Cardiac fibroblast (primary cell): ENCODE measurements at places on chromosomes 4 and X.

GRCh38 chrX:47831788-47832187 lies 4.9 kb upstream of the ZNF81 start:
- DNase-seq = peak; percentile 33

DNA sequence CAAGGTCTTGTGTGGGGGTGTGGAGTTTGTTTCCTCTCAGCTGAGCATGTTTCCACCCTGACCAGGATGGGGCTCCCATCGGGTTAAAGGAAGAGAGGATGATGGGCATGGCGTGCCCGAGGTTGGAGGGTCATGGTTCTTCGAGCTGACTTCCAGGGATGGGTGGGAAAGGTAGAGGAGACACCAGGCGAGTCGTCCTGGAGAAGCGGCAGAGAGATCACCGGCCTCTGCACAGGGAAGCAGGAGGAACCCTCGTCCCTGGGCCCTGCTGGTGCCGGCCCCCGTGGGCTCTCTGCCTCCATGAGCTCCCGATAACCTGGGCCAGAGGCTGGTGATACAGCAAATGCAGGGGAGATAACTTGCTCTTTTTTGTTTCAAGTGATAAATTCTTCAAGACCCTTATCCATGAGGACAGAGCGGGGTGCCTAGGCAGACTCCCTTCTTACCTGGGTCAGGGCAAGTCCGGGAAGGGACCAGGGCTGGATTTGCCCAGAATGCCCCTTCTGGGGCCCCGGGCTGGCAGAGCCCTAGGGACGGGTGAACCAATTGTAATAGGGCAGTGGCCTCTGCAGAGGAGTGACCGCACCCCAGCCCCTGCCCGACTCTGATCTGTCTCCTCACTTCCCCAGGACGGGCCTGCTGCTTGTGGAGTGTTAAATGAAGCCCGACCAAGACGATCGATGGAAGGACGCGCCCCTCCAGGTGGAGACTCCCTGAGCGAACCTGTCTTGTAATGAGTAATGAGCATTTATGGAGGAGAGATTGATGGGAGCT lies 63.0 kb downstream of the CPZ start:
- no peak for DNase-seq

DNA sequence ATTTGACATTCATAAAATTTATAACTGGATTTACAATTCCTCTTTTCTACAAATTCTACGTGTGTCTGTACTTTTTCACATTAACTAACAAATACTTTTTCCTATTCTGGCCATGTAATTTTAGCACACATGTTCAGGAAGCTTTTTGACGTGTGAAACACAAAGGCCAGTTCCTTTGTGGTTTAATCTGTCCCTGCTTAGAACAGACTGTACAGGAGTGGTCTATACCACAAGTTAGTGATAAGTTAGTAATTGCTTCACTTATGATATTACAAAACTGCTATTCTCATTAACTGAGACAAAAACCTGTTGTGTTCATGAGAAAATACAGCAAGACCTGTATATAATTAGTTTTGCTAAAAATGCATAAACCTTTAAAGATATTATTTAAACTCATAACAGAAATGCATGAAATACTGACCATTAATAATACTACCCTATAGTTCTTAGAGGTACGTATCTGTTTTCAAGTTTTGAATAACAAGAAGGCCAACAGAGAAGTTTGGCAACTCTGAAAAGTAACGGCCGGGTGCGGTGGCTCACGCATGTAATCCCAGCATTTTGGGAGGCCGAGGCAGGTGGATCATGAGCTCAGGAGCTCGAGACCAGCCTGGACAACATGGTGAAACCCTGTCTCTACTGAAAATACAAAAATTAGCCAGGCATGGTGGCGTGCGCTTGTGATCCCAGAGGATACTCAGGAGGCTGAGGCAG lies 13.7 kb upstream of the AREG start:
- DNase-seq = peak; percentile 91

DNA sequence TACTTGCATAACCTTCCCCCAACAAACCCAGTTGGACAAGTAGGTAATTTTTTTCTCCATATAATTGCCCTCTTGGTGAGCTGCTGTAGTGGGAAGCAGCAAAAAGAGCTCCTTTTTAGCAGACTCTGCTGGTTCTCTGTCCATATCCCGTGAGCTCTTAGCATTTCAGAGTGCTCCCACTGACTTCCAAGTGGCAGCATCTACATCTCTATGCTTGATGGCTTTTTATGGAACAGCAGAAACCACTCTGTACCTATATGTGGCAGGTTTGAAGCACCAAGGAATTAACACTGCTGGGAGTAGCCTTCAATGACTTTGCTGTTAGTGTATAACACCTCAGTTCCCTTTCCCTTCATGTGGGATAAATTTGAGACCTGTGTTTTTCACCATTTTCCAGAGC lies 168.4 kb upstream of the NHS start:
- no peak for DNase-seq

DNA sequence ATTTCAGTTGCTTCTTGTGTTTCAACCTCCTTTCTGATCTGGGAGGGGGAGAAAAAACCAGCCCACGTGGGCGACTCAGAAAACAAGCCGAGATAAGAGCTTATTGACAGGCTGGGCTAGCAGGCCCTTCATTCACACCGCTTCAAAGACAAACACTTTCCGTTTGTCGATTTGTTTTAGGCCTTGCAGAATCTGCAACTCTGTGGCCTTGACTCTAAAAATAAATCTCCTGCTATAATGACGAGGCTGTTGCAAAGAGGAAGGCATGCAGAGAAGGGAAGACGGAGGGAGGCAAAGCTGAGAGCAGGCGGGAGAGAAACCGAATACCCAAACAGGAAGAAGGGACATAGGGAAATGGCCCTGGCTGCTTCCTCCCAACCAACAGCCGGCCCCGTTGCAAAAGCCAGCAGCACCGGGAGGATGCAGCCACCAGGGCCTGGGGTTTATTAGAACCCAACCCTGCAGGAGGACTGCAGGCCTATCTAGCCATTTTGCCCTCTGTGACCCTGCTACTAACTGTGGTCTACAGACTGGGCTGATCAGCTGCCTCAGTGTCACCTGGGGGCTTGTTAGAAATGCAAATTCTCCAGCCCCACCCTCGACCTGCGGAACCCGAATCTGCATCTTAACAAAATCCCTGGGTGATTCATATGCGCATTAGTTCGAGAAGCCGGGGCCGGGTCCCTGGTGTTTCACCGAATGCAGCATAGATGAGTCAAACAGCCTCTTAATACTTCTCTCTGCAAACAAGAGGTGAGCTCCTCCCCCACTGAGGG lies 325.5 kb downstream of the BCOR start:
- DNase-seq = no peak

- no peak for DNase-seq
These were observed 182.2 kb upstream of the KIT start for GRCh38 chr4:54475546-54475945.

DNA sequence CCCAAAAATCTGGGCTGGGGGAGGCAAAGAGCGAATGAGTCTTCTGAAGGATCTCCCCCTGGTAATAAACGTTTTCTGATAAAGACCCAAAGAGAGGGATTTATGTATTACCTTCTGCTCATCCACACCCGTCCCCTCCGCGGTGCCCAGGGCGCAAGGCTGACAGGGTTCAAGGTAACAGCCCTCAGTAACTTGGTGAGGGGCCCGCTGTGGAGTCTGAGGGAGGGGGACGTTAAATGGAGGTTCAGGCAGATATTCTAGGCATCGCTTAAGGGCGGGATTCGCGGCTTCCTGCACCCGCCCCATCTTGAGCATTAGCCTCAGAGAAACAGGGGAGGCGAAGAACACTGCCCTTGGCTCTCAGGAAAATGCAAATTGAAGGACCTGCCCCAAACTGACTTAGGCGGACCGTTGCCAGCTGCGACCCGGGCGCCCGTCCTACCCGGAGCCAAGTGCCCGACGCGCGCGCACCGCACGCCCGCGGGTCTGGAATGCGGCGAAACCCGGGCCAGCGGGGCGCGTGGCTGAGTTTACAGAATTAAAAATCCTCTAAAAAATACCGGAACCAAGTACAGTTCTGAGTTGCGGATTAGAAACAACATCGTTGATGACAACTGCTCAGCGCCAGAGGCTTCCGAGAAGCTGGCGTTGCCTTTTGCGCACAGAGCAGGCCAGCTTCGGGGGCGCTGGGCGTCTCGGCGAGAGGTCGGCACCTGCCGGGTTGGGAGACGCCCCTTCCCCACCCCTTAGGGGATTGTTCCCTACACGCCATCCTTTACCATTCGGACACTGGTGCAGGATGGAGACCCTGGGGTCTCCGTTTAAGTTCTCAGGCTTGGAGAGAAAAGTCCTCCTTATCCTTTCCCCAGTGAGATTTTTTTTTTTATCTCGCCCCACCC lies 2.8 kb downstream of the HELT start:
- DNase-seq = no peak

DNA sequence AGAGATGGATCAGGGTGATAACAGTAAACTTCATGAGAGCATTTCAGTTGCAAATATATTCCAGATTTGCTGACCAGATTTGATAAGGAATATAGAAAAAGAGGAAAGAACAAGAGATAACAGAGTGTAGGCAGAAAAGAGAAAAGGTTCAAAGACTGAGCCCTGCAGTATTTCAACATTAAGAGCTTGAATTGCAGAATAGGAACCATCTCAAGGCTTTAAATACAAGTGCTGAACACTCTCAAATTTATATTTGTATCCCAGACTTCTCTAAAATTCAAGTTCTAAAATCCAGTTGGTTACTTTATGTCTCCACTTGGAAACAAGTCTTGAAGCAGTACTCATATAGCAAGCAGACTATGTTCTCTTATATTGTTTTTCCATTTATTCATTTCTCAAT lies 9.7 kb upstream of the MYOZ2 start:
- DNase-seq = no peak

DNA sequence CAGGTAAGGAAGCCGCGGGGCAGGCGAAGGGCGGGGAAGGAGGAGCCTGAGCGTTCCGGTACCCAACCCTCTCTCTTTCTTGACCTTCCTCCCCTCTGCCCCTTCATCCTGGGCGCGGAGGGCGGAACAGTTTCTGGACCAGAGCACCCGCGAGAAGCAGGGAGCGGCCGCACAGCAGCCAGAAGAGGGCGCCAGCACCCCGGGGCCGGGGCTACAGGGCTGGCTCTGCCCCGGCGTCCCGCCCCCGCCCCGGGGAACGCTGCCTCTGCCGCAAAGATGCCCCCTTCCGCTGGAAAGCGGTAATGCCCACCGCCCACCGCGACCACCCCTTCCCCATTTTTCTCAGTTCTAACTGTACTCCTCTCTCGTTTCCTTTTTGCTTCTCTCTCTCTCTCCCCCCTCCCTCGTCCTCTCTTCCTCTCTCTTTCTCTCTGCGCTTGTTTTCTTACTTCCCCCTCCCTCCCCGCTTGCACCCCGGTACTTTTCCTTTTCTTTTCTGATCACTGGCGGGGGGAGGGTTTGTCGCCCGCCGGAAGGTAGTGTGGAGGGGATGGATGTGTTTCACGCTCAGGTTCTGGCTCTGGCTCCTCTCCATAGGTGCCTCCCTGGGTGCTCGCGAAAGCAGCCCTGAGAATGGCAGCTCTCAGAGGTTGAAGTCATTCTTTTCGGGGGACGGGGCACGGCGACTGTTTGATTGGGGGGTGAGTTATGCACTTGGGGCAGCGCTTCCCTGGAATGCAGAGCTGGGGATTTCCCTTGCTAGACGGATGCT lies 13.1 kb upstream of the PRDM8 start:
- DNase-seq = peak; percentile 83

GRCh38 chrX:103175944-103176753 lies 38.8 kb upstream of the BEX4 start:
- peak; percentile 61 for DNase-seq

- DNase-seq = no peak
These were observed 13.6 kb upstream of the RBM3 start for GRCh38 chrX:48560681-48561080.

DNA sequence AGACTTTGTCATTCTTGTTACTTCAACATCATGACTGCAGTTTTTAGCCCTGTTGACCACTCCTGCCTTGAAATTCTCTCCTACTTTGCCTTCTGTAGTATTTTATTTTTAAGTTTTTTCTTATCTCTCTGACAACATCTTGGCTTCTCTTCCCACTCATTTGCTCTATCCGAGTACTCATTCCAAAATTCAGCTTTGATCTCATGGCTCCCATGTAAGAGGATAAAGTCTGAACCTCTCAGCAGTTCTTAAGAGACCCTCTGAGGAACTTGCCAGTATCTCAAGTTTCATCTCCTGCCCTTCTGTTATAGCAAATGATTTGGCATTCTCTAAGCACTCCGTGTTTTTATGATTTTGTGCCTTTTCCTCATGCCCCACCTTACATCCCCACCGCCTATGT lies 67.7 kb downstream of the GALNT7 start:
- DNase-seq = no peak

GRCh38 chr4:118732591-118733330 lies 47.6 kb downstream of the METTL14 start:
- peak; percentile 55 for DNase-seq

GRCh38 chr4:62912531-62912930 lies 1496.7 kb downstream of the TECRL start:
- no peak for DNase-seq

DNA sequence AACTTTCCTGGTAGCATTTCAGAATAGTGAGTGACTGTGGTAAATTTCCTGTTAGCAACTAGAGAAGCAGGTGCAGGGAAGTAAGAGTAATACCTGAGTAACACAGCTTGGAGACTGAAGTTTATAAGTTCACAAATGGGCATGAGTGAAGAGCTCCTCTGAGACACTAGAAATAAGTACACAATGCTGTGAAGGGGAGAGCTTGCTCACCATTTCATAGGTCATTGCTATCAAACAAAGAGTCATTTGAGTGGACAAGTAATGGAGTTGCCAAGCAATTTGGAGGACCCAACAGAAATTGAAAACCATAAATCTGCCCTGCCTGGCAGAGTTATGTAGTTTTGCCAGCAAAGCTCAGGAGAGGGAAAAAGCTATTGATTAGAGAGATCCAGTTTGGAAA lies 523.6 kb downstream of the TRAM1L1 start:
- no peak for DNase-seq
